IPS DF 6.9 (cell line): ENCODE measurements at places on chromosomes 7 and 10.

- H3K27ac ChIP-seq = no peak overlapping the region
- H3K4me1 ChIP-seq = no peaks in the 10 kb centered on the region
- no peak for DNase-seq
- no peak overlapping the region for H3K4me3 ChIP-seq
- no peaks in the 10 kb centered on the region for H3K36me3 ChIP-seq
Measured at GRCh38 chr7:142896741-142897379, 11.3 kb upstream of the TRPV6 start.

- H3K4me3 ChIP-seq = no peak overlapping the region
- no peaks in the 10 kb centered on the region for H3K27me3 ChIP-seq
- DNase-seq = no peak
- H3K27ac ChIP-seq = no peak overlapping the region
- no peaks in the 10 kb centered on the region for H3K4me1 ChIP-seq
- no peaks in the 10 kb centered on the region for H3K36me3 ChIP-seq
Measured at GRCh38 chr7:92635538-92635937, 45.3 kb upstream of the FAM133B start.

GRCh38 chr7:130141161-130141883 lies 63.9 kb downstream of the TMEM209 start:
- no peaks in the 10 kb centered on the region for H3K36me3 ChIP-seq
- DNase-seq = peak; percentile 70
- H3K4me1 ChIP-seq = 0 out of 2 replicates have a peak, but pooled peaks cover 2% of the 10 kb centered on the region
- peak overlapping the region; percentile 47; the same call in 1 of the 2 replicates for H3K4me3 ChIP-seq

GRCh38 chr7:32427769-32428291 lies 62.4 kb downstream of the LSM5 start:
- no peaks in the 10 kb centered on the region for H3K36me3 ChIP-seq
- H3K27ac ChIP-seq = no peak overlapping the region
- peaks cover 19% of the 10 kb centered on the region for H3K27me3 ChIP-seq
- H3K4me3 ChIP-seq = peak overlapping the region; percentile 27; the same call in 1 of the 2 replicates
- DNase-seq = peak; percentile 92

DNA sequence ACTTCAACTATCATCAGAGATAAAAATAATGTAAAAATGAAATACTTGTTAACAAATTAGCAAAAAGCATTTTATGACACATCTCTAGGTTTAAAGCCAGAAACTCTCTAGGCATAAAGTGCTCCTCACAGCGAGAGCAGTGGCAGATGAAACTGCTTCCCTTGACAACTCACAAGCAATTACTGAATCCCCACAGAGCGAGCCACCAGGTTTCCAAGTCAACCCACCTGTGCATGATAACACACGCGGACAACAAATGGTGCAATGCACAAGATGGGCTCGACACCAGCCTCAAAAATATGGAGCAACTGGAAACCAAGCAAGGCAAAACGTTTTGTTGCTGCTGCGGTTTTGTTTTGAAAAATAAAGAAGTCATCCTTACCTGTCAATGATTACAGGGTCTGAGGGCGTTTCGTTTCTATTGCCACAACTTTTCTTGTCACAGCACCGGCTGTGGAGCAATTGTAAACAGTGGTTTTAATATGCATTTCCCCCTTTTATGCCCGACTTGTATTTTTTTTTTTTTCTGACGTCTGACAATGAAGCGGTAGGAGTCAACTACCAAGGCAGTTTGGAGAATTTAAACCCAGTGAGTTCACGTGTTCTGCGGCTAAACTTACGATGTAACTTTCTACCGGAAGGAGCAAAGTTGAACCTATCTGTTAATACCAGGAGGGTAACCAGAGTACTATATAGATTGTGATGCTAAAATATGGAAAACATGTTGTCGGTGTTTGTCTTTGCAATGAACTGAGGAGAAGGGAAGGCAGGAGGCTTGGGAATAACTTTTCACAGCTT lies 7.0 kb downstream of the EBF3 start:
- DNase-seq = no peak
- H3K36me3 ChIP-seq = no peaks in the 10 kb centered on the region
- peaks cover 4% of the 10 kb centered on the region; the same call in 1 of the 2 replicates for H3K4me1 ChIP-seq
- H3K4me3 ChIP-seq = no peak overlapping the region
- peaks cover 46% of the 10 kb centered on the region for H3K27me3 ChIP-seq

DNA sequence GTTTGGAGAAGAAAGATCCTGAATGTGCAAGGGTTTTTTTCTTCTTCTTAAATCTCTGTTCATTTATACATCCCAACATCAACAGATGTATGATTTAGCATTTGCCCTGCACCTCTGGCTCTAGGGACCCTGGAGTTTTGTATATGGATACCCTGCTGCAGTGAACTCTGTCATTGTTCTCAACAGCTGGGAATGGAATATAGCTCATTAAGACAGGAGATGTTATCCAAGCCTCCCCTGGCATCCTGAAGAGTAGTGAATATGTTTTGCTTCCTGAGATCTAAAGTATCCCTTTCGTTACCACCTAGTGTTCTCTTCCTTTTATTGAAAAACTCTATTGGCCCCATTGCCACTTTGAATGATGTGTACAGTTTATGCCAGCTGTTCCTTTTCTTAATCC lies 275.9 kb downstream of the EXOC4 start:
- no peaks in the 10 kb centered on the region for H3K4me1 ChIP-seq
- no peaks in the 10 kb centered on the region for H3K27me3 ChIP-seq
- H3K4me3 ChIP-seq = no peak overlapping the region
- no peaks in the 10 kb centered on the region for H3K36me3 ChIP-seq

DNA sequence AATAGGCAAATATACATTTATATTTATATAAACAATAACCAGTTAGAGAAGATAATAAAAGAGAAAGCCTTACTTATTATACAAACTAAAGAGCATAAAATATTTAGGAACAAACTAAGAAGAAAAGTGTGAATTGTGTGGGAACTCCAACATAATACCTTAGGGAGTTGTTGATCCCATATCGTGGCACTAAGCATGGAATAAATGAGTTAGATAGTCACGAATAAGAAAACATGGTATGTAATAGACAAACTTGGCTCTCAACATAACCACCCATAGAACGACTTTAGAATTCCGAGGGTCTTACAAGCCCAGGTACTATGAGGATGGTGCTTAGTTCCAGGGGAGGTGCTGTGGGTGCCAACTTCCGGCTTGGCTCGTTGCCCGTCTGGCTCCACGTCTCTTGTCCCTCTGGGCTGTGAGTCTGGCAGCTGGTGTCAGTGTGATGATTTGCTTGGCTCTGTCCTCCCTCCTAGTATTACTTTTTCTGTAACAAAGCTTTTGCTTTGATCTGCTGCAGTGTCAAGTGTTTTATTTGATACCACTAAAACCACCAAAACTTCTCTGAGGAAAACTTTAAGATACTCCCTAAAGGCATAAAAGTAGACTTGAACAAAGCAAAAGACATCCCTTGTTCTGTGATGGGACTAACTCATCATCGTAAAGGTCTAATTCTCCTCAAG lies 9.5 kb upstream of the RBM20 start:
- H3K36me3 ChIP-seq = no peaks in the 10 kb centered on the region
- H3K27ac ChIP-seq = no peak overlapping the region
- H3K27me3 ChIP-seq = no peaks in the 10 kb centered on the region
- peaks cover 5% of the 10 kb centered on the region for H3K4me1 ChIP-seq
- DNase-seq = no peak
- no peak overlapping the region for H3K4me3 ChIP-seq

DNA sequence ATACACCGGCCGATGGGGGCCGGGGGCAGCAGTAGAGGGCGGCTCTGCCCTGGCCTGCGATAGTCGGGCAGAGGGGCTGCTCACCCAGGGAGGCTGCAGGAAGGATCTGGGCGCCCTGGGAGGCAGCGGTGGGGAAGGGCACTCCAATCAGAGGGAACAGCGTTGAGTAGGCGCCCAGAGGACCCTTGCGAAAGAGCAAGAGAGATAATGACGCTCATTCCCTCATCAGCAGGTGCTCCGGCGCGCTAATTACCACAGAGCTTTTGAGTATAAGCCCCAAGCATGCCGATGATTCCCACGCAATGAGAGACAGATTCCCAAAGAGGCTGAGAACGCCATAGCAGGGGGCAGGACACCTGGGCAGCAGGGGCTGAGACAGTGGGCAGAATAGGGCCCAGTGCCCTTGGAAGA lies 215.3 kb downstream of the MAD1L1 start:
- no peak overlapping the region for H3K4me3 ChIP-seq
- no peak overlapping the region for H3K27ac ChIP-seq
- no peaks in the 10 kb centered on the region for H3K4me1 ChIP-seq
- H3K36me3 ChIP-seq = peaks cover 5% of the 10 kb centered on the region; the same call in 1 of the 2 replicates
- no peak for DNase-seq

GRCh38 chr7:101677391-101677790 lies 48.3 kb upstream of the MYL10 start:
- H3K27ac ChIP-seq = no peak overlapping the region
- no peak overlapping the region for H3K4me3 ChIP-seq
- no peak for DNase-seq
- no peaks in the 10 kb centered on the region for H3K27me3 ChIP-seq
- no peaks in the 10 kb centered on the region for H3K36me3 ChIP-seq

GRCh38 chr10:29412485-29412884 lies 123.6 kb downstream of the LYZL1 start:
- no peaks in the 10 kb centered on the region for H3K36me3 ChIP-seq
- no peak overlapping the region for H3K4me3 ChIP-seq
- DNase-seq = no peak
- H3K4me1 ChIP-seq = no peaks in the 10 kb centered on the region

GRCh38 chr10:83539528-83540308 lies 599.6 kb upstream of the GHITM start:
- H3K4me3 ChIP-seq = no peak overlapping the region
- no peaks in the 10 kb centered on the region for H3K36me3 ChIP-seq
- no peak overlapping the region for H3K27ac ChIP-seq
- peaks cover 5% of the 10 kb centered on the region; the same call in 1 of the 2 replicates for H3K4me1 ChIP-seq

DNA sequence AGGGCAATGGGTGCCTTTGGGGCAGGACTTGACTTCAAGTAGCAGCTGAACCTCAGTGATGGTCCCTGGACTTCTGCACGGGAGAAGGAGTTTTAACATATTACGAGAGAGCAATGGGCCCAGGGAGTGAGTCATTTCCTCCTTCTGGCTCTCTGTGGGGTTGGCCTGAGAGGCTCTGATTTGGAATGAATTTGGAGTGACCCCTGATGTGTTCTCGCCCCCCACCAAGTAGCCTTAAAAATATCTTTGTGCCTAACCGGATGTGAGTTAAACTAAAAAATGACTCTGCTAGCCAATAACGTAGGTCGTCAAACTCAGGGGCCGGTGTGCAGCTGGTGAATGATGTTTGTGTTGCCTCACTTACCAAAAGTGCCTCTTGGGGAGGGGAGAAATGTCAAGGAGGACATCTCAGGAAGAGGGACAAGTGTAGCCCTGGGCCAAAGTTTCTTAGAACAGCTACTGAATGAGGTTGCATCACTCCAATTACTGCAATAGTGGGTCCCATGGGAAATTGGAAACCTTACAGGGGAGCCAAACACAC lies 656.6 kb downstream of the INHBA start:
- H3K4me1 ChIP-seq = no peaks in the 10 kb centered on the region
- no peaks in the 10 kb centered on the region for H3K36me3 ChIP-seq
- H3K27ac ChIP-seq = no peak overlapping the region
- no peak overlapping the region for H3K4me3 ChIP-seq
- no peaks in the 10 kb centered on the region for H3K27me3 ChIP-seq
- DNase-seq = no peak

- no peaks in the 10 kb centered on the region for H3K27me3 ChIP-seq
- no peak overlapping the region for H3K4me3 ChIP-seq
- no peak for DNase-seq
- no peaks in the 10 kb centered on the region for H3K36me3 ChIP-seq
- H3K4me1 ChIP-seq = no peaks in the 10 kb centered on the region
Measured at GRCh38 chr7:17405786-17406185, 107.3 kb downstream of the AHR start.

DNA sequence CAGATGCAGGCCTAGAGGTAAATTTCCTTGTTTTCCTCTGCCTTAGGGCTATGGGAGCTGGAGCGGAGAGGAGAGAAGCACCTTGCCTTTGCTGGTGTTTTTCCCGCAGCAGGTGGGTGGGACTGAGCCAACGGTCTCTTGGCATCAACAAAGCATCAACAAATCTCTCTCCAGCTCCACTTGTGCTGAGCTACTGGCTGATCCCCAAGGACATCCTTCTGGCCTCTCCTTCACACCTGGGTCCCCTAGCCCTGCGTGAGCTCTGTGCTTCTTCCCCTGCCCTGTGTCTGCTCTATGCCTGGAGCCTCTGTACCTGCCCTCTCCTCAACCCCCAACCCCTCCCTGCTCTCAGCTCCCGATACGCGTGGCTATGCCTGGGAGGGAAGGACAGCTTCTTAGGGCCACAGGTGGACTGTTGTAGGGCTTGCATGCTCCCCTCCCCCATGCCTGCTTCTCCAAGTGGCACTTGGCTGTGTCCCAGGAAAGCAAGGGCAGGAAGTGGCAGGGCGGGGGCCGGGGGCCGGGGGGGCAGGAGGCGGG lies 3.2 kb upstream of the CLDN4 start:
- H3K27ac ChIP-seq = no peak overlapping the region
- no peaks in the 10 kb centered on the region for H3K27me3 ChIP-seq
- H3K36me3 ChIP-seq = no peaks in the 10 kb centered on the region

DNA sequence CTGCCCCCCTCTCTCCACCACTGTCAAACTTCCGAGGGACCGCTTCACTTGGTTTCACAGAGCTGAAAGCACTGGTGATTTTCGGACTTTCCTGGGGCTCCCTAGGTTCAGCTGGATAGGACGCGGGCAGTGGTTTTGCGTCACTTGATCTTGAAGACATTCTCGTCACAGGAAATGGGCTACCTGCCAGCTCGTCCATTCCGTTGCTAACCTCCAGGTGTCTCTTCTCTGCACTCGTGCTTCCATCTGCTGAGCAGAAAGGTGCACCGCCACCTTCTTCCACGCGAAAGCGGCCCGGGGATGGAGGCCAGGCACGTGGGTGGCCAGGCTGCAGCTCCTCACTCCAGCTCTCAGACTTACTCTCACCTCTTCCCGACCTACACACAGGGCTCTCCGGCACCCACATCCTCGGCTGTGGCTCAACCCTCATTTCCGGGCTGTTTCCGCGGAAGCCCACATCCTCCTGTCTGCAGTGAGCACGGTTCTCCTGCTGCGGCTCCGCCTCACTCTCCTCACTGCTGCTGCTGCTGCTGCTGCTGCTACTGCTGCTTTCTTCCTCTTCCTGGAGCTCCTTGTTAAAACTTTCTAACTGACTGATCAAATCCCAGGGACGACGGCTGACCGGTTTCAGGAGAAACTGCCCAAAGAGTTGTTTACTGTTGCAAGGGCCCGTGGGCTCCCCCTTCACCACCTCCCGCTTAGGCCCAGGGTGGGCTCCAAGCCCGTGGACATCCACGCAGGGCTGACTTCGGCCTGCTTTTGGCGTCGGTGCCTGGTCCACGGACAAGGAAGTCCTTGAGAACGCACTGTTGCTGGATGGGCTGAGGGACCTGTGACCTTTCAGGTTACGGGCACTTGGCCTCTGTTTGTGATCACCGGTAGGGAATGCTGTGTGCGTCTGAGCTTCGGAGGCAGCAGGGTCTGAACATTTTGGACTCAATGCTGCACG lies 32.1 kb downstream of the JCAD start:
- no peaks in the 10 kb centered on the region for H3K27me3 ChIP-seq
- no peaks in the 10 kb centered on the region for H3K36me3 ChIP-seq
- 0 out of 2 replicates have a peak, but pooled peaks cover 1% of the 10 kb centered on the region for H3K4me1 ChIP-seq
- H3K4me3 ChIP-seq = no peak overlapping the region
- DNase-seq = no peak
